ENCODE measurements at places on chromosomes 6 and 20. TPM values are rescaled to one million over a fixed set of nuclear protein-coding genes. Genes with fewer than 3 reads are reported as not detected.

Gene PKHD1
- not detected for total RNA-seq

- DNase-seq = no peak
Measured at GRCh38 chr6:56764081-56764566, 121.4 kb upstream of the DST start.

Gene ENPP1
- total RNA-seq = not detected

DNA sequence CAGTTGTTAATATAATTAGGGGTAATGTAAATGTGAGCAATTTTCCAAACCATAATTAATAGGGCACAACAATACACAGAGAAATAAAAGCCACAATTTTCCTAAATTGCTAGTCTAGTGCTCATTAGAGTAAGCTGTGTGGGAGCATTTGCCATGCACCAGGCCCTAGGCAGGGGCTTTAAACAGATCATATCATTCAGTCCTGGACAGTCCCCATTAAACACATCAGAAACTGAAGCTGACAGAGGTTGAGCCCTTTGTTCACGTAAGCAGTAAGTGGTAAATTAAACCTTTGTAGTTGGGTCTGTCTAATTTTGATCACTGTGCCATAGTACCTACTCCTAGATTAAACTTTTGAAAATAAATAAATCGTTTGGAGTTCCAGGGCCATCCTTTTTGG lies 931.1 kb downstream of the C6orf118 start:
- no peak for DNase-seq

Gene TP53TG5
- total RNA-seq = not detected

GRCh38 chr6:2939315-2940009 lies 31.9 kb downstream of the SERPINB6 start:
- no peak for DNase-seq

GRCh38 chr20:1894471-1894950 lies 696 bp upstream of the SIRPA start:
- peak; percentile 47 for DNase-seq

- DNase-seq = no peak
Measured at GRCh38 chr6:2264932-2265331, 19.5 kb upstream of the GMDS start.

- DNase-seq = no peak
Measured at GRCh38 chr20:41064377-41064776, 35.8 kb downstream of the TOP1 start.
